Activated gamma-delta T cell (primary cell): ENCODE measurements at places on chromosomes 16 and 17.
A peak's percentile ranks its signal among the peaks of the same experiment; 100 is the strongest.

- peak; percentile 26 for DNase-seq
These were observed at the start of gene PNMT for GRCh38 chr17:39667945-39668924. TSS of gene PNMT (plus strand) at chr17:39668453. CDS start at chr17:39668476, 23 bp downstream.

- DNase-seq = no peak
These were observed 155.2 kb downstream of the SHISA9 start for GRCh38 chr16:13056607-13057006.

DNA sequence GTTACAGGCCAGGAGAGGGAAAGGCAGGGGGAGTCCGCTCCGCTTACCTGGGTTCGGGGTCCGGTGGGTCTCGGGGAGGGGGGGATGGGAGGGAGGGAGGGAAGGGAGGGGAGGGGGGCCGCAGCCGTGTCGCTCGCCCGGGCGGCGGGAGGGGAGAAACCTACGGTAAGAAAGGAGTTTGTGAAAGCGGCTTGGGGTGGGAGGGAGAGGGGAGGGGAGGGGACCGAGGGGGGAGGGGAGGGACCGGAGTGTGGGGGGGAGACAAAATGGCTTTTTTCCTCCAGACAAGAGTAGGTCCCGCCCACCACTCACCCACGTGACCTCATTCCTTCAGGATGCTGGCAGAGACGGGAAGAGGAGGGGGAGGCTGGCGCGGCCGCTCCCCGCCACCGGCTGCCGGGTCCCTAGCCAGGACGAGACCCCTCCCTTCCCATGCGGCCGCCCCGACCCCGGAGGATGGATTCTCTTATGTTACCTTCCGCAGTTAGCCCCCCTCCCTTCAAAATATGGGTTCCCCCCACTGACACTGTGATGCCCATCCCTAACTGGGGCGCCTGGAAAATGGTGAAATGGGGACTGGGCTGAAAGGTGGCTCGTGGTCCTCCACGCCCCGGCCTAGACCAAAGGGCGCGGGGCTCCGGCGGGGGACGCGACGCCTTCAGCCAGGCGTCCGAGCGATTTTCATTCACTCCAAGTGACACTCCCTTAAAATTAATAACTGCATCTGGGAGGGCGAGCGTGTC lies at the start of gene PCGF2:
Gene PCGF2, minus strand, starts transcription at position 188 of the 743 bp plus-strand sequence. CDS start 7,934 bp downstream, outside the sequence.
- DNase-seq = no peak

DNA sequence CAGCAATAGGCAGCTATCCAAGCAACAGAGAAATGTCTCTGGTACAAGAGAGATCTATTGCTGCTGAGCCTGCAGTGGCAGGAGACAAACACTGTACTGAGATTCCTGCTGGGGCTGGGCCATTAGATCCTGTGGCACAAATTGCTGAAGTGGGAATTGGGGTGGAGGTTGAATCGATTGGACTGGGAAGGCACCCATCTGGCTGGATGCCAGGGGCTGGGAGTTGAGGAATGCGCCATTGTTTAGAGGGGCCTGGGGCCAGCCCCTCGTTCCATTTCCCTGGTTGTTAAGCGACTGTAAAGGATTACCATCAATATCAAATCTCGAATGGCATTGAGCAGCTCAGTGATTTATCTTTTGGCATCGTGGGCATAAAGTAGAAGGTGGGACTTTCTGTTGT lies 54.1 kb upstream of the ARL4D start:
- DNase-seq = no peak

DNA sequence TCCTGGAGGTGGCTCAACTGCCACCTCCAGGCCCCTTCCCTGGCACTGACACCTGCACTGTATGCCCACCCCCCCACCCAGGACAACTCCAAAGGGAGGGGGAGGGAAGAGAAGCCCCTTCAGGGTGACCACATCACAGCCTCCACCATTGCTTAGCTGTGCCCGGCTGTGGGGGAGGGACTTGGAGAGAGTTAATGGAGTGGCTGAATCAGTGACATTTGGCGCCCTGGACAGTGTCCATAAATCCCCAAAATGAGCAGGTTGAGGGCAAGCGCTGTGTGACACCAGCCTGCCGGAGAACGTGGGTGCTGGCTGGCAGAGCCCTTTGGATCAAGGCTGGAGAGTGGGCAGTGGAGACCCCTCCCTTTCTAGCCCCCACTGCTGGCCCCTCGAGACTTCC lies 883 bp downstream of the USH1G start:
- DNase-seq = no peak

GRCh38 chr17:55734128-55734781 lies 11.6 kb upstream of the TMEM100 start:
- no peak for DNase-seq

GRCh38 chr17:9427465-9428315 lies 147.9 kb downstream of the STX8 start:
- DNase-seq = no peak

DNA sequence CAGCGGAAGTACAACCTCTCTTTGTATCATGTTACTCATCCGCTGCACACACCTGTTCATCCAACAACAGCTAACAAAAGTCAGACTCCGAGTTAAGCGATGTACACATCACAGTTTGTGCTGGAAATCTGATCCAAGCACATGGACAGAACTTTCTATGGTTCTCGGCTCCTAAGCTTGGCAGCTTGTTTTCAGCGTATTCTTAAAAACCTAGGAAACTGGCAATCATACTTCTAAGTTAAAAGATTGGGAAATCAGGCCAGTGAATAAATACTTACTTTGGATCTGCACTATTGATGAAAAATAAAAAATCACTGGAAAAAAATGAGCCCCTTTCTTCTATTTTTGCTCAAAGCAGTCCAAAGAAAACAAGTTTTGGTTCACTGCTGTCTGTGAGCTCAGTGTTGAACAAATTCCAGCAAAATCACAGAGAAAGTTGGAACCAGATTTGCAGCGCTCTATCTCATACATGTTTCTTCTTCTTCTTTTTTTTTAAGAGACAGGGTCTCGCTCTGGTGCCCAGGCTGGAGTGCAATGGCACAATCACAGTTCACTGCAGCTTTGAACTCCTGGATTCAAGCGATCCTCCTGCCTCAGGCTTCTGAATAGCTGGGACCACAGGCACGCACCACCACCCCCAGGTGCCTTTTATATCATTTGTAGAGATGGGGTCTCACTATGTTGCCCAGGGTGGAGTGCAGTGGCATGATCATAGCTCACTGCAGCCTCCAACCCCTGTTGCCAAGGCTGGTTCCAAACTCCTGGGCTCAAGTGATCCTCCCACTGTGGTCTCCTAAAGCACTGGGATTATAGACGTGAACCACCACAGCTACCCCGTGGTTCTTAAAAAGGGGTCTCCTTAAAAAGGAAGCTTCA lies 71.6 kb upstream of the CREBBP start:
- DNase-seq = no peak

GRCh38 chr16:56309008-56309407 lies 116.3 kb downstream of the AMFR start:
- no peak for DNase-seq

- DNase-seq = no peak
These were observed 115.3 kb downstream of the SLC39A11 start for GRCh38 chr17:72976971-72977770.

DNA sequence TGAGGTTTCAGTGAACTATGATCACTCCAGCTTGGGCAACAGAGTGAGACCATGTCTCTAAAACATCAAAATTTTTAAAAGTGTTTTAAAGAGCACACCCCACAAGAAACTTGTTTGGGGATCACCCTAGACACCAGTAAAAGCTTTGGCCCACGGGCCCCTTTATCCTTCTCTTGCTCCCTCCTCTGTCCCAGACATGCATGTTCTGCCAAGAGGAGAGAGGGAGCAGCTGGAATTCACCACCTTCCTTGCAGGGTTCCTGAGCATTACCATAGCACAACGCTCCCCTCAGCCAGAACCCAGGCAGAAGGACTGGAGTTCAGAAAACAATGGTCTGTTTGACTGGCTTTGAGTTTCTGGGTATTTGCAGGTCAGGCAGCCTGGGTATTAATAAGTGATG lies 214.3 kb upstream of the CDH5 start:
- DNase-seq = no peak

- no peak for DNase-seq
These were observed 9.4 kb downstream of the MAP3K3 start for GRCh38 chr17:63631626-63632025.

- no peak for DNase-seq
These were observed 32.4 kb downstream of the RNF43 start for GRCh38 chr17:58384897-58385296.

DNA sequence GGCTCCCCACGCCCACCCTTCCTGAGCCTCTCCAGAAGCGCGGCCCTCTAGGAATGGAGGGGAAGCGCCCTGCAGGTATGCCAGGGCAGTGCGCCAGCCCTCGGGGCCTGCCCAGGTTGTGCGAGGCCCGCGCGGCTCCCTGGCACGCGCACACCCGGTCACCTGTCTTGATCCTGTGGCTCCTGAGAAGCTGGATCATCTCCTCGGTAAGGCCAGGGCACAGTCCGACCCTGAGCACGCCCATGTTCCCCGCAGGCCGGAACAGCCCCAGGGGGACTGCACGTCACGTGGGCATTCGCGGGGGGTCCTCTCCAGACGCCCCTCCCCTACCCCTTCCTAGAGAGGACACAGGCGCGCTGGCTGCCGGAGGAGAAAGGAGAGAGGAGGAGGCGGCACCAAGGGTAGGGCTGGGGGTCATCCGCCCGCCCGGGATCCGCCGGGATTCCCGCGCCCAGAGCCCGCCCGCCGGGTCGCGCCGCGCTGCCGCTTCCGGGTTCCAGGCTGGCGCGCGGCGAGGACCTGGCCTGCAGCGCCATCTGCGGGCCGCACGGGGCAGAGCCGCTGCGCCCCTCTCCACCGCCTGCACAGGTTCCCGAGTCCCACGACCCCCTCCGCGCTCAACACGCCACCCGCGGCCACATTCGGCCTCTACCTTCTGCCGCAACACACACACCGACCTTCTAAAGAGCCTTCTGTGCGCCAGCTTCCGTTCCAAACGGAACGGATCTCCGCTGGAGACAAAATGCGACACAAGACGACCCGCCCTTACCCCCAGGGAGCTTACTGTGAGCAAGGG lies at the start of gene RAD51D:
Gene RAD51D, minus strand, starts transcription at position 491 of the 796 bp plus-strand sequence. Its CDS starts 247 bp downstream, at position 244.
- DNase-seq = peak; percentile 64

GRCh38 chr16:57528499-57529390 lies 7.6 kb downstream of the CCDC102A start:
- DNase-seq = no peak

GRCh38 chr16:47004652-47005051 lies 31.2 kb upstream of the DNAJA2 start:
- DNase-seq = no peak

DNA sequence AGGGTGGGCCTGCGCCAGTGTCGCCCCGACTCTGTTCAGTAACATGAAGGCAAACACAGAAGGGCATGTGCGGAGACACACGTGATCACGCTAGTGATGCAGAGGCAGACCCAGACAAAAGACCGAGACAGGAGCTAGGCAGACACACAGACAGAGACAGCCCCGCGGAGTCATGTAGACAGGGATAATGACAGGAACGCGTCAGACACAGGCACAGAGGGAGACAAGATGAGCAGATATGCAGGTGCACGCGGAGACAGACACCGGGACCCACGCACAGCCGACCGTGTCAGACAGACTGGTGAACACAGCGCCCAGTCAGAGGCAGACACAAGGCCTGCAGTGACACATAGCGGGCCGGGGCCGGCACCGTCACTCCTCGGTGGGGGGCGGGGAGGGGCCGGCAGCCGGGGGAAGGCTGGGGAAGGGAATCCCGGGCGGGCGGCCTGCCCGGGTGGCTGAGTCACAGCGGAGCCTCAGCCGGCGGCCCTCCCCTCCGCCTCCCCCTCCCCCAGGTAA lies 7.4 kb downstream of the KDM6B start:
- DNase-seq = peak; percentile 97

GRCh38 chr17:29592850-29593551 lies at the start of gene ANKRD13B:
TSS of gene ANKRD13B (plus strand) at chr17:29593132. CDS start at chr17:29593622, 490 bp downstream.
- DNase-seq = no peak

- DNase-seq = no peak
These were observed 27.3 kb downstream of the NUBP1 start for GRCh38 chr16:10770907-10771306.

- no peak for DNase-seq
These were observed 116.5 kb upstream of the AXIN2 start for GRCh38 chr17:65677932-65678331.

GRCh38 chr17:42378959-42379594 lies 9.2 kb downstream of the STAT3 start:
- DNase-seq = no peak

GRCh38 chr16:88060524-88061219 lies 109.4 kb downstream of the BANP start:
- DNase-seq = no peak

DNA sequence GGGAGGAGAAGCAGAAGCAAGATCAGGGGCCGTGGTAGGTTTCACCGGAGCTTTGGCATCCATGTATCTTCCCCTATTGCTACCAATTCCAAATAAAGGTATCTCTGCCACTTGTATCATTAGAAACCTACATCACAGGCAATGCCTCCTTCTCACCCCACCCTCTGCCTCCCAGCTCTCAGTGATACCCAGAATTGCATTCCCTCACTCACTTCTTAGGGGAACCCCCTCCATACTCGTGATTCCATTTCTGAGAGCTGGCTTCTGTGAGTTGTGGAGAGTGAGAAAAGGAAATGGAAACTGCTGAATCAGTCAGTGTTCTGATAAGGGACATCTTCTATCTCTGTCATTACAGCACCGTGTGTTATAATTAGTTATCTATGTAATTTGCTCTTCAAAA lies 2.3 kb upstream of the CCL3 start:
- no peak for DNase-seq

DNA sequence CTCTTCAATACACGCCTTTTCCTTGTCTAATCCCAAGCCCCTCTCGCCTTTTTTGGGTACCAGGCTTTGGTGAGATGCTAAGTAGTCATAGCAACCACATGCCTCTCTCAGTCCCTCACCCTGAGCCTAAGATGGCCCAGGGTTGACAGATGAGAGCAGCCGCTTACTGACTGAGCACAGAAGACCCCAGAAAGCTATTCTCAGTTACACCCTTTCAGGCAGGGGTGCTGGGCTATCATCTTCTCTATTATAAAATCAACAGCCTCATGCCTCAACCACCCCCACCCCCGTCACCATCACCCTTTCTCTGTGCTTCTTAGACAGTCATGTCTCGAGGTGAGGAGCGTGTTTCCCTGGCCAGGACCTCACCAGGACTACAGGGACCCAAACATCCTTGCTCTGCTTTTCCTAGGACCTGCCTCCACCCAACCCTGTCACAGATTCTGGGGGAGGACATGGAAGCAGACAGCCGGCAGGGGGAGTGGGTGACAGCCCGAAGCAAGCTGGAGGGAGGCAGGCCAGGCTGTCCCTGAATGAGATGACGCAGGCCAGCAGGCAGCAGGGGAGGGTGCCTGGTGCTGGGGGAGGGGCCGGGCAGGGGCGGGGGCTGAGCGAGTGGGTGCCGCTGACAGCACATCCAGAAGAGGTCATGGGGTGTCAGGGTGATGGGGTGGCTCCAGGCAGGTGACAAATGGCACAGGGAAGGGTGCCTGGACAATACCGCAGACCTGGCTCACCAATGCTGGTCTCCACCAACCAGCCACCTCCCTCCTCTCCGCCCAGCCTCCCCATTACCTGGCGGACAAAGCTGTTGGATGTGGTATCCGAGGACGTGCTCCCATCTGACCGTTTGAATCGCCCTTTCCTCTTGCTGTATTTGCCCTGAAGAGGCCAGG lies 3.1 kb downstream of the CACNB1 start:
- no peak for DNase-seq

GRCh38 chr16:58507195-58507962 lies 7.4 kb downstream of the NDRG4 start:
- DNase-seq = no peak
